CD8-positive, alpha-beta T cell (primary cell): ENCODE measurements at places on chromosomes 2 and 18. TPM values are rescaled to one million over a fixed set of nuclear protein-coding genes. Genes with fewer than 3 reads are reported as not detected.

DNA sequence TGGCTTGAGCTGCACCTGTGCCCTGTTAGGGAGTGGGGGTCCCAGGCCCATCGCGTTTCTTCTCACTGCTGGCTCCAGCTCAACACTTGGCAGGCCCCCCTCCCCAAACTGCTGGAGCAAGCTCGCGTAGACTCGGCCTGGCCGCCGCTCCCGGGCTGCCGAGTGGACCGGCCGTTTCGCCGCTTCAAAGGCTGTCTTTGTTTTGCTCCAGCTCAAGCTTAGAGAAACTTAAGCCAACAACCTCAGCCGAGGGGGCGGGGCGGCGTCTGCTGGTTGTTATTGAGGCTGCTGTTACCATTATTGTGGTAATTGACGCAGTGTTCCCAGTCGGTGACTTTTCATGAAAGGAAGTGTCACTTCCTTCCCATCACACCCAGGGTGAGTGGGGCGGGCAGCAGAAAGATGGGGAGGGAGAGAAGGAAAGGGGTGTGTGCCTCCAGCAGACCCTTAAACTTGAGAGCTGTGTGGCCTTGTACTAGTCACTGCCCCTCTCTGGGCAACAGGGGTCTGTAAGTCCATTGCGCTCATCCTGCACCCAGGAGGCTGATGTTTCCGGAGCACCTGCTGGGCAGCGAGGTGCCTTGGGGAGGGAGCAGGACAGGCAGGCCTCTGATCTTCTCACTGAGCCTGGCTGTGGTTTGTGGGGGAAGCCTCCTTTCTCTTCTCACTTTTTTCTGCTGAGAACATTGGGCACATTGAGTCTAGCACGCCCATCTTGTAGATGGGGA is 2.1 kb downstream of the ARID5A start:
- peak; percentile 94 for DNase-seq

The ERMN gene
- total RNA-seq = 23.6 TPM

DNA sequence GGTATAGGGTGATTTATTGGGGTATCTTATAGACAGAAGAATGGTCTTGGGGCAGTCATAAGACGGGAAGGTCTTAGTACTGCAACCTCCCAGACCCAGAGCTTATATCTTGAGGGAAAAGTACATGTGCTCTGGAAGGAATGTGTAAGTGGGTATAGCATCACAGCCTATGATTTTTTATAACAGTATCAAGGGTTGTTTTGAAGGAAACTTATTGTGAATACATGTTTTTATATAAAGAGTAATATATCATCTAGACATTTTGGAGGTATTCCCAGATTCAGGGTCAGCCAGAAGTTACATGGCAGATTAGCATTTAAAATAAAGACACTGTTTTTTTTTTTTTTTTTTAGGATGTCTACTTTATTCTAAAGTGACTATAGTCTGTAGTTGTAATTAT is 47.6 kb upstream of the STON1 start:
- DNase-seq = no peak

GRCh38 chr2:230881840-230882239 is 17.1 kb downstream of the ITM2C start:
- DNase-seq = no peak

DNA sequence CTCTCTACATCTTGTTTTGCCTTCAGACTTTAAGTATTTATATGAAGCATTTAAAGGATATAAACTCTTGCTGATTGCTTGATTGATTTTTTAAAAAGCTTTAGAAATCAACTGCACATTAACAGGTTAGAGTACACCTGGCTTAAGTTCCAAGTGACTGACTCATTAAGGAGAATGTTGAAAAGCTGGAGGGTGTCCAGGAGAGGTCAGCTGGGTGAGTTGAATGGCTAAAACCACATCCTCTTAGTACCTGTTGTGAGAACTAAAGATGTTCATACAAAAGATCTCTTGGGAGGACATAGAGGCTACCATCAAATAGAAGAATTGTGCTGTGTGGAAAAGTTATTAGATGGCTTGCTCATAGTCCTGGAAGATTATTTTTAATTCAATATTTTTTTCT is 206.8 kb downstream of the TXNL1 start:
- DNase-seq = no peak

The GKN2 gene
- not detected for total RNA-seq

The DSG1 gene
- not detected for total RNA-seq

- DNase-seq = no peak
Measured at GRCh38 chr18:29960539-29960938, 1082.0 kb downstream of the DSC3 start.

The DTNB gene
- total RNA-seq = 33.2 TPM
